ENCODE measurements at places on chromosomes 16 and 17. TPM values are rescaled to one million over a fixed set of nuclear protein-coding genes. Genes with fewer than 3 reads are reported as not detected.

GDPD3 gene
- total RNA-seq, result 4.3 TPM

HSD17B2 gene
- total RNA-seq, result 0.71 TPM

SPIRE2 gene
- 1.7 TPM for total RNA-seq

ATP2A3 gene
- total RNA-seq, result 9.7 TPM

BICDL2 gene
- total RNA-seq, result not detected

PRAC2 gene
- total RNA-seq, result not detected

HEATR9 gene
- total RNA-seq, result not detected

KRT23 gene
- total RNA-seq, result 0.80 TPM

MSI2 gene
- total RNA-seq, result 28.0 TPM

KRT25 gene
- not detected for total RNA-seq

DNA sequence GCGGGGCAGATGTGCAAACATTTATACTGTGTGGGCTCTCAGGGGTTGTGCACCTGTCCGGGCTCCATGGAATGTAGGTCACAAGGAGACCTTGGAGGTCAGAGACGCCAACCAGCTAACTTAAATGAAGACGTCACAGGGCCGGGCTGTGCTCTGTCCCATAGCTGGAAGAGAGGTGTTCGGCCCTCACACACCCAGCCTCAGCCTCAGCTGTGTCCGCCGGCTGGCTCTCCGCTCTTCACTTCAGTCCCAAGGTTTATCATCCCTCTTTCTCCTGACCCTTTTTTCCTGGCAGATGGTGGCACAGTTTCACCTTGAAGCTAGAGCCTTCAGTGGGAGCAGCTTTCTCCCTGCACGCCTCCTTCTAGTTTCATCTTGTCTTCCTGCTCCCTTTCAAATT is 6.0 kb upstream of the RBFOX3 start:
- DNase-seq, result no peak

- DNase-seq, result no peak
Observed at GRCh38 chr17:45809499-45809898, 25.4 kb downstream of the CRHR1 start.

- DNase-seq, result no peak
Observed at GRCh38 chr16:8648877-8649276, 25.5 kb upstream of the ABAT start.

DNA sequence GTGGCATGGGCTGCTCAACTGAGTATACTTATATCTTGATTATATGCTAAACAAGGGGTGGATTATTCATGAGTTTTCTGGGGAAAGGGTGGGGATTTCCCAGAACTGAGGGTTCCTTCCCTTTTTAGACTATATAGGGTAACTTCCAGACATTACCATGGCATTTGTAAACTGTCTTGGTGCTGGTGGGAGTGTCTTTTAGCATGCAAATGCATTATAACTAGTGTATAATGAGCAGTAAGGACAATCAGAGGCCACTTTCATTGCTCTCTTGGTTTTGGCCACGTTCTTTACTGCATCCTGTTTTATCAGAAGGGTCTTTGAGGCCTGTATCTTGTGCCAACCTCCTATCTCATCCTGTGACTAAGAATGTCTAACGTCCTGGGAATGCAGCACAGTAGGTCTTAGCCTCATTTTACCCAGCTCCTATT is 12.0 kb downstream of the PRR11 start:
- no peak for DNase-seq

DNA sequence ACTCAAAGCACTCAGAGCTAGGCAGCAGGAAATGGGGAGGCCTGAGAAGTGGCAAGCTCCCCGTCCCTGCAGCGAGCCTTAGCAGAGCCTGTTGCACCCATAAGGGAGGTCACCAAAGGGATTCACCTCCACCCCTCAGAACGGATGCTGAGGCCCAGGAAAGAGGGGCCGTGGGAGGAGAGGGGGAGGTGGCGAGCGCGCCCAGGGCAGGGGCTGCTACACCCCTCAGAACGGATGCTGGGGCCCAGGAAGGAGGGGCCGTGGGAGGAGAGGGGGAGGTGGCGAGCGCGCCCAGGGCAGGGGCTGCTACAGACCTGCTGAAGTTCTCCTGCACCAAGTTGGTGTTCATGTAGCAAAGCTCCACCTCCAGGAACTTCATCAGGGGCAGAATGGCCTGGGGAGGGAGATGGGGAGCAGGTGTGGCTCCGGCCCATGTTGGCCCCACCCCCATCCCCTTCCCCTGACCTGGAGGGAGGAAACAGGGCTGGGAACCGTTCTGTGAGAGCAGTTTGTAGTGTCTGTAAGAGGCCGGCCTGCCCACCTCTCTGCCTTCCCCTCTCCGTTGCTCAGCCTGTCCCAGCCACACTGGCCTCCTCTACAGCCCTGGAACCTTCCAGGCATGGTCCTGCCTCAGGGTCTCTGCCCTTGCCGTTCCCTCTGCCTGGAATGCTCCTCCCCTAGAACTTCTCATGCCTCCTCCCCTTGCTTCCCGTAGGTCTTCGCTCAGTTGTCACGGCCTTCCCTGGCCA is 11.4 kb downstream of the UNC13D start:
- DNase-seq, result no peak

- no peak for DNase-seq
Observed at GRCh38 chr17:28279411-28279810, 39.6 kb upstream of the TMEM97 start.

- DNase-seq, result no peak
Observed at GRCh38 chr16:76574651-76575050, 297.4 kb downstream of the CNTNAP4 start.

- DNase-seq, result peak; percentile 93
Observed at GRCh38 chr16:20868890-20869289, 31.3 kb downstream of the DCUN1D3 start.

DNA sequence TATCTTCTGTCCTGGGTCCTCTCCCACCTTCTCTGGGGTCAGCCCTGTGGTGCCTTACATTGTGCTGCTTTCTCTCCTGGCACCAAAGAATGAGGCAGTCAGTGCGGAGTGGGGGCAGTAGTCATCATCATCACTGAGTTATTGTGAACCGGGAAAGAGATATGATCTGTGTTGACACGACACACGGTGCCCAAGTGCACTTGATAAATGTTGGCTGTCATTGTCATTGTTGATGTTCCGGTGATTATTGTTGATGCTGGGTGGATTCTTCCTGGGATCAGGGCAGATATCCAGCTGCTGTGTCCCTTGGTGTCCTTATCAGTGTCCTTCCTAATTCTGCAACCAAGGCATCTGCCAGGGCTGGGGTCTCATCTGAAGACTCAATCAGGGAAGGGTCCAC is 121.7 kb downstream of the ABCC6 start:
- no peak for DNase-seq

DNA sequence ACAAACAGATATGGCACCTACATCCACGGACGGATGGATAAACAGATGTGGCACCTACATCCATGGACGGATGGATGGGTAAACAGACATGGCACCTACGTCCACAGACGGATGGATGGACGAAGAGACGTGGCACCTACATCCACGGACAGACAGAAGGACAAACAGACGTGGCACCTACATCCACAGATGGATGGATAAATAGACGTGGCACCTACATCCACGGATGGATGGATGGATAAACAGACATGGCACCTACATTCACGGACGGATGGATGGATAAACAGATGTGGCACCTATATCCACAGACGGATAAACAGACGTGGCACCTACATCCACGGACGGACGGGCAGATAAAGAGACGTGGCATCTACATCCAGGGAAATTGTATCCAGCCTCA is 45.6 kb downstream of the TIMM22 start:
- no peak for DNase-seq

- no peak for DNase-seq
Observed at GRCh38 chr17:76550712-76551615, 11.1 kb downstream of the PRCD start.

- peak; percentile 88 for DNase-seq
Observed at GRCh38 chr16:70250748-70251628, 752 bp downstream of the EXOSC6 start.

- no peak for DNase-seq
Observed at GRCh38 chr16:53183442-53183841, 128.7 kb downstream of the CHD9 start.

DNA sequence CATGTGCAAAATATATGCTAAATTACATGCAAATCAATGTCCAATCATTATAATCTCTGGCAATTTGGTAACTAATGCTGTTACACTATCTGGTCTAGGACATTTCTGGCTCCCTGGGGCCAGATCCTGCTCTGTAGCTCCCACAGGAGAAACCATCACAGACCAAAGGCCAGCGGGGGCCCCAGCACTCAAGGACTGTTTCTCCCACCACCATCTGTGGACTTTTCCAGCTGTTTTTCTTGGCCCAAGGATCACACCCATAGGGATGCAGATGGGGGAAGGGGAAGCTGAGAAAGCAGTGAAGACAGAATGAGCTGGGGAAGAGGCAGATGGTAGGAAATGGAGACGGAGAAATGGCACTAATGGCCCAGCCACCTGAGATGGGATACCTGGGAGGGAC is at the start of gene HIGD1B:
Gene HIGD1B, plus strand, starts transcription at position 298 of the 400 bp plus-strand sequence. CDS start 270 bp downstream, outside the sequence.
- no peak for DNase-seq

DNA sequence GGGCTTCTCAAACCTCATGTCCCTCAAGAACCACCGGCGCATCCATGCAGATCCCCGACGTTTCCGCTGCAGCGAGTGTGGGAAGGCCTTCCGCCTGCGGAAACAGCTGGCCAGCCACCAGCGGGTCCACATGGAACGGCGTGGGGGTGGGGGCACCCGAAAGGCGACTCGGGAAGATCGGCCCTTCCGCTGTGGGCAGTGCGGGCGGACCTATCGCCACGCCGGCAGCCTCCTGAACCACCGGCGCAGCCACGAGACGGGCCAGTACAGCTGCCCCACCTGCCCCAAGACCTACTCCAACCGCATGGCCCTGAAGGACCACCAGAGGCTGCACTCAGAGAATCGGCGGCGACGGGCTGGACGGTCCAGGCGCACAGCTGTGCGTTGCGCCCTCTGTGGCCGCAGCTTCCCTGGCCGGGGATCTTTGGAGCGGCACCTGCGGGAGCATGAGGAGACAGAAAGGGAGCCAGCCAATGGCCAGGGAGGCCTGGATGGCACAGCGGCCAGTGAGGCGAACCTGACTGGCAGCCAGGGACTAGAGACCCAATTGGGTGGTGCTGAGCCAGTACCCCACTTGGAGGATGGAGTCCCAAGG is 5.9 kb downstream of the ZNF646 start:
- DNase-seq, result no peak

DNA sequence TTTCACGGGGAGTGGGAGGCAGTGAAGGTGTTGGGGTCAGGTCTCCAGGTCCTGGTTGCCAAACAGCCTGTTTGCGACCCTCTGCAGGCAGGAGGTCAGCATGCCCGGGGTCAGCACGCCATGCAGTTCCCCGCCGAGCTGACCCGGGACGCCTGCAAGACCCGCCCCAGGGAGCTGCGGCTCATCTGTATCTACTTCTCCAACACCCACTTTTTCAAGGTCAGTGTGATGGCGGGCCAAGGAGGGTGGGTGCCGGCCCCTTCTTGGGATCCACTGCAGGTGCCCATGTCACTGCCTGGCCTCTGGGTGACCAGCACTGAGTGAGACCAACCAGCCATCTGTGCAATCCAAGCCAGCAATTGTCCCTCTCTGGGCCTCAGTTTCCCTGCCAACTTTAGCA is 21.3 kb downstream of the ADGRG5 start:
- DNase-seq, result peak; percentile 67

DNA sequence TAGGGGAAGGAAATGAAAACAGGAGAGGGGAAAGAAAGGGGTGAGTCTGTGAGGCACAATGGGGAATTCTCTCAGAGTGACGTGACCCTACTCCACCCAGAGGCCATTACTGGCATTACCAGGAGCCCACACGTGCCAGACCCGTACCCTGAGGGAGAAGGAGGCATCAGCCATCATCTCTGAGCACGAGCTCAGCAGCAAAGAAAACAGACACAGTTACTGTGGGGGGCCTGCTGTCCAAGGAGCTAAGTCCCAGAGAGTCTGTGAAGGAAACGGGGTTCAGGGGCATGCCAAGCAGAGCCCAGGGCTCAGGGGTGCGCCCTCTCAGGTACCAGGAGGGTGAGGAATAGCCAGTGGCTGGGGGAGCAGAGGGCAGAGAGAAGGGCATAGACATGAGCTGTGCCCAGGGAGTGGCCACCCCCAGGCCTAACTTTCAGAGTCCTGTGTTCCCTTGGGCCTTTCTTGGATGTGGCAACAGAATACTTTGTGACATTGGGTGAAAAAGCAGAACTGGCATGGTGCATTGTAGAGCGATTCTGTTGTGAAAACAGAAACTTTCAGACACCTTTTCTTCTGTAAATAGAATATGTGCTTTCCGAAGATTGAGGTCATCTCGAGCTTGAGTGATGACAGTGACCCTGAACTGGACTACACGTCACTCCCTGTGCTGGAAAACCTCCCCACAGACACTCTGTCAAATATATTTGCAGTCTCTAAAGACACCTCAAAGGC is 11.3 kb downstream of the TAF1C start:
- DNase-seq, result no peak

DNA sequence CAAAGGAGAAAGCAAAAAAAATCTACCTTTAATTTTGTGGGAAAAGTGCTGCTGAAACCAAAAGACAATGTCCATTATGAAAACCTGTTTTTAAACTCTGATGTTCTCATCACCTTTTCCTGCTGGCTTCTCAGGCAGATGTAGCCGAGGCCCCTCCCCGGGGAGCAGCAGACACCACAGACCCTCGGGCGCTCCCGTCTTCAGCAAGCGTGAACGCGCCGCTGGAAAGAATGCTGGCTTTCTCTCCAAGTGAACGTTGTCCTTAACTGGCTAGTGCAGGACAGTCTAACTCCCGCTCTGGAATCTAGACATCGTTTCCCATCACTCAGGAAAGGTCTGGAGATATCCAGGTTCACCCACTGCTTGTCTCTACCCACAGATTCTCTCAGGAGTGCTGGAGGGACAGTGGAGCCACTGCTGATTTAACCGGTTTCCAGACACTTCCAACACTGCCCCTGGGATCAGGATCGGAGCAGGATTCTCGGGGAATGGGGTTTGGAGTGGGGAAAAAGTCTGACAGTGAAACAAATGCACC is 211.2 kb downstream of the RBFOX3 start:
- DNase-seq, result no peak

GRCh38 chr17:48335858-48336500 is 94.0 kb downstream of the SKAP1 start:
- DNase-seq, result no peak

DNA sequence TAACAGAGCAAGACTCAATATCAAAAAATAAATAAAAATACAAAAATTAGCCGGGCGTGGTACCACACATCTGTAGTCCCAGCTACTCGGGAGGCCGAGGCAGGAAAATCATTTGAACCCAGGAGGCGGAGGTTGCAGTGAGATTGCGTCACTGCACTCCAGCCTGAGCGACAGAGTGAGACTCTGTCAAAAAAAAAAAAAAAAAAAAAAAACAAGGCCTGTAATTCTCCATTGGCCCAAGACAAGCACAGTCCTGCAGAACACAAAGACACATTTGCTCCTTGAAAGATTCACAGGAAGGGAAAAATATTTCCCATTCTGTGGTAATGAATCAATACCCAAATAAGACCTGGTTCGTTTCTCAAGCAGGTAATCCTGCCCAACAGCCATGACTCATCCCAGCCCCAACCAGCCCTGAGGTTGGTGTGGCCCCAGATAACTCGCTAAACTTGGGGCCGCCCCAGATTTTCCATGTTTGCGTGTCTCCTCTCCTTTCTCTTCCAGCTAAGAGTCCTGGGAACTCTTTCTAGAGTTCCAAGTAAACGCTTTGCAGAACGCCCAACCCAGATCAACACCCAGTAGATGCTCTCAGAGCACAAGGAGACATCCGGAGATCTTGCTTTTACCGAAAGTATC is 40.3 kb upstream of the SNN start:
- DNase-seq, result no peak

- DNase-seq, result no peak
Observed at GRCh38 chr16:11674818-11675560, 6.7 kb downstream of the SNN start.

Measured in mesenteric fat pad (tissue), 1 donor.